ENCODE measurements at places on chromosomes 5 and 9.

DNA sequence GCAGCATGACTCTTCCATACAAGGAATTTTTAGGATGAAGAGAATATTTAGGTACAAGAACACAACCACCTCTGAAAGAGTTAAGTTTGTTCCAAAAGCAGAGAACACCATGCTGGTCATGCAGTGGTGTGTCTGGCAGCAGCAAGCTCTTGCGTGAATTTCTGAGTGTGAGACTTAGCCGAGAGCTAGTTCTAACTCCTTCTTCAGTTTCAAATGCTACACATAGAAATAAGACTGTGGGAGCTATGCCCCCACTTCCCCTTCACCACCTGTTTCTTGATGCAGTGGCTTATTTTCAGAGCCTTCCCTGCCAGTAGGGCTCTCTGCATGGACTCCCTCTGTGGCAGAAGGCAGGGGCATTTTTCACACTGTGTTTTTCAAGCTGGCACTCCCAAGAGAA lies 122.9 kb upstream of the ZNF366 start:
- DNase-seq: no peak

DNA sequence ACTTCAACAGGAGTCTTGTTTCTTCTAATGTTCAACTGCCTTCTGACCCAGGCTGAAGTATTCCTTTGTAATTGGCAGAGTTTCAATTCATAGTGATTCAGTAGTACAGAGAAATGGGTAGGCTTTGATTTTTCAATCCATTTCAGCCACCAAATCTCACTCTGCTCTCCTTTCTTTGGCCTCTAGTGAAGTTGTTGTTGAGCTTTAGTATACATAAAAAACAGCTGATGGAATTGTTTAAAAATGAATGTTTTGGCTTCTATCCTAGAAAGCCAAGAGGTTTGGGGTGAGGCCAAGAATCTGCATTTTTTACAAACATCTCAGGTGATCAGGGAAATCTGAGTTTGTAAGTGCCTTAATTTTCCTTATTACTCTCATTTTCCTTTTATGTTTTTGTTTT lies 182.9 kb upstream of the MAP1B start:
- no peak for DNase-seq

DNA sequence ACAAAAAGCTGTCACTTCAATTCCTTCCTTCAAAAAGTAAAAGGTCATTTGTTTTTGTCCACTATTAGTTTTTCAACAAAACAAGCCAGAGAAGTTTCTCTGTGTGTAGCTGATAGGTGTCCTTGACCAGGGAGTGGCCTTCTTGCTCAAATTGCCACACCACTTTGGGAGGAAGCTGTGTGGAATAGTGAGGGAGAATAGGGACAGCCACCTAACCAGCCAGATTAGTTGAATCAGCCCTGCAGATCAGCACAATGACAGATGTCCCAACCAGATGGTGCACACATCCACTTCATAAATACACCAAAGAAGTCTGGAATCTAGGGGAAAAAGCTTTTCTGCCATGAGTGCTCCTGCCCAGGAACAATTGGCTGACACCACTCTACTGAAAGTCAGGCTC lies 37.2 kb downstream of the NREP start:
- DNase-seq: no peak

- DNase-seq: no peak
These were observed 161.0 kb upstream of the SLC28A3 start for GRCh38 chr9:84501587-84501986.

DNA sequence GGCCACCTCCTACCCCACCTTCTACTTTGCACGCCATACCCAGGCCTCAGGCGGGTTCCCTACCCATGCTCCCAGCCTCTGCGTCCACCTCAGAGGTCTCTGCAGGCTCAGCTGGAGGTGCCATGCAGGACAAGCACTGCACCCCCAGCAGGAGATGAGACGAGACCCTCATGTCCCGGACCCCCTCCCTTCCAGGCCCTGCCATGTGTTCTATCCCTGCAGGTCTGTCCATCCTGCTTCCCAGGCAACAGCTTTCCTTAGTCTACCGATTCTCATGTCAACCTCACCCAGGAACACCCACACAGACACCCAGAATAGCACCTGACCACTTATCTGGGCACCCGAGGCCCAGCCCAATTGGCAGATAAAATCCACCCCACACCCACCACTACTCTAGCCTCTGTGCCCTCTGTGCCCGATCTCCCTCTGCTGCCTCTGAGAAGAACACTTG lies 52.1 kb downstream of the SEMA4D start:
- DNase-seq: no peak

DNA sequence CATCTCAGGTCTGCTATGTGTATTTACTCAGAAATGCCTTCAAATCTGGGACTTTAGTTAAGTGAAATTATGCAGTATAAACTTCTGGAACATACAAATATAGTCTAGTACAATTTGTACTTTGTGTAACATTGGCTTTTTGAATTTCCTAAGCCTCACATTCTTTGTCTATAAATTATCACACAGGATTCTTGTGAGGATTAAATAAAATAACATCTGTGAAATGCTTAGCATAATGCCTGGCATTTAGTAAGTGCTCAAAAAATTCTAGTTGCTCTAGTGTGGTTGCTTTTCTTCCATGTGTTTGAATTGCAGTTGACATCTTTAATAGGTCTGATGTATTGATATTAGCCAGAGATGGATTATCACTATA lies 2.6 kb downstream of the HMMR start:
- DNase-seq: no peak

DNA sequence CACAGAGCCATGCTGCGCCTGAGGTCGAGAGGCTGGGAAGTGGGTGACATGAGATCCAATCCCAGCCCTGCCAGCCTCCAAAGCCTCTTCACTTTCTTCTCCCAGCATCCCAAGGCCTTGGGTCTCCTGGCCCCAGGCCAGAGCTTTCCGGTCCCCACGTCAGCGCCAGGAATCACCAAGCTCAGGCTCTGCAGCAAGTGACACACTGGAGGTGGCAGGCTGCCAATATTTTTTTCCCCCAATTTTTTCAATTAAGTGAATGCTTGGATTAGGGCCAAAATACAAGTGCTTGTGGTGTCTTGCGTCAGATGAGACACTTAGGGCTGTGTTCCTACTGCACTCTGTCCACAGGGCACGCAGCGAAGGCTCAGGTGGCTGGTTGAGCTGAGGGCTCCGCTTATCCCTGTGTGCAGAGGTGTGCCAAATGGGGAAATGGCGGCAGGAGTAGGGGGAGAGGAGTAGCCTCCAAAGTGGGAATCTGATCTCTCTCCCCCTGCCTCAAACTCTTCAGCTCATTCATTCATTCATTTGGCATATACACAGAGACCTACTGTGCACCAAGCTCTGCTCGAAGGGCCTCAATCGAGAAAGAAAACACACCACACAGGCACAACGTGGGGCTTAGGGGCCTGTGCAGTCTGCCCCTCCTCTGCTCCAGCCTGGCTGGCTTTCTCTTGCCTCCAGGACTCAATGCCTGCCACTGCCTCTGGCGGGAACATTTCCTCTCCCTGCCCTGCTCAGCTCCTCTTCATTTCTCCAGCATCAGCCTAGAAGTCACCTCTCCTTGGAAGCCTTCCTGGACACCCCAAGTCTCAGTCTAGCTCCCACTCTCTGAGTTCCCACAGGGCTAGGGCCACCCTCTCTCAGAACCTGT lies 16.6 kb downstream of the SH3PXD2B start:
- no peak for DNase-seq

DNA sequence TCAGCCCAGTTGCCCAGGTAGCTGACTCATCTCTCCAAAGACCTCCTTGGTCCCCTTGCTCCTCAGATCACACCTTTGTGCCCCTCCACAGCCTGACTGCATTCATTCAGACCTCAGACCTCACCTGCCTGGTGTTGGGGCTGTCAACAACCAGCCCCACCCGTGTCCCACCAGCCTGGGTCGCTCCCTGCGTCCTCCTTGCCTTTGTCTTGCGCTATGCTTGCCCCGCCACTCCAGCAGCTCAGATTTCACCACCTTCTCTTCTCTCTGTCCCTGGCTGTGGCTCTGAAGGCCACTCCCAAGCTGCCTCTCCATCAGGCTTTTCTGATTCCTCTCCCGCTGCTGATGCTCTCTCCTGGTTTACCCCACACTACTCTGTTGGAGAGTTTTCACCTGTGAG lies 103.5 kb downstream of the MVB12B start:
- no peak for DNase-seq

- DNase-seq: no peak
These were observed 134.0 kb downstream of the SNX18 start for GRCh38 chr5:54651482-54652076.

GRCh38 chr9:108258640-108259039 lies 597.1 kb downstream of the ACTL7B start:
- no peak for DNase-seq

GRCh38 chr5:1703352-1704050 lies 96.1 kb downstream of the MRPL36 start:
- no peak for DNase-seq

- no peak for DNase-seq
These were observed 90.2 kb downstream of the TMEM174 start for GRCh38 chr5:73263001-73263710.

DNA sequence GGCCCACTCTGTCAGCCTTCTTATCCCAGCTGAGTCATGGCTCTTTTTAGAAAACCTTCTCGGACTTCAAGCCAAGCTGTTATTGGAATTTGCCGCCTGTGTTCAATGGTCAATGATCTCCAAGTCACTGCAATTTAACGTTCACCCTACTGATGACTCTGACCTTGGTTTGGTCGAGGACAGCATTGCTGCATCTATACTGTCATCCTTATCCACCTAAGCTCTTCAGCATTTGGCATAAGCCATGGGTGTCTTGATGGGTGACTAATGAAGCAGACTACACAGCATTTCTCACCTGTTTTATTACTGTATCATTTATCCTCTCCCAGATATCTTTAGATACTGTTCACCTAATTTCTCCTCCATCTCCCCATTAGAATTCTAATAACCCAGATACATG lies 5.6 kb upstream of the HSPB3 start:
- no peak for DNase-seq

DNA sequence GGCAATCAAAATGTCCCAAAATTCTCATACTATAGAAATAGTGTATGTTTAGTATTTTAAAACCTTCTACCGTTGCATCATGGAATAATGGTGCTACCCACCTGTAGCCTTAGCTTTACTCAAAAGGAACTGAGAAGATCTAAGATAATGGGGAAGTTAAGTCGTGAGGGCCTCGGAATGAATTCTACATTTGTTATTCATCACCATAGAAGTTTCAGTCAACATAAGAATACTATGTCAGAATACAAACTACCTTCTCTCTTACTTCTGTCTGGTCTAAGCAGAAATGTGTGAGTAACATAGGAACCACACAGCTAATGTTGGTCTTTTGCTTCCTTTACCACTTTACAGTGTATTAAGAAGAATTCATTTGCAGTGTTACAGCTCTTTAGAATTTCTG lies 43.2 kb downstream of the RFK start:
- no peak for DNase-seq

GRCh38 chr5:154829181-154829588 lies 21.2 kb downstream of the FAXDC2 start:
- no peak for DNase-seq

DNA sequence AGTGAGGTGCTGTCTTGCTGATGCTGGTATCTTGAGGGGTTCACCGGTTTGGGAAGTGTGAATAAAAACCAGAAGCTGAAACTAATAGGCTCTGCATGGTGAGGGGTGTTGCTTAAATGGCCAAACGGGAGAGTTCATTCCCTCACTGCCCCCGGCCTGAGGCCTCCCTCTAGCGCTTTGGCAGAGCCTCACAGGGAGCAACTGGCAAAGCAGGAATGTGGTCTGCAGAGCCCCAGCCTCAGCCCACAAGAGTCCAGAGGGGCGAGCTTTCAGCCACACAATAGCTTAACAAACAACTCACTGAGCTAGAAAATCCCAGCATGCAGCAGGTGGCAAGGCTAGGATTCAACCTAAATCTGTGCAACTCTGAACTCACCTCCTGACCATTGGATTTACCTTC lies 234.8 kb downstream of the MED10 start:
- DNase-seq: no peak

DNA sequence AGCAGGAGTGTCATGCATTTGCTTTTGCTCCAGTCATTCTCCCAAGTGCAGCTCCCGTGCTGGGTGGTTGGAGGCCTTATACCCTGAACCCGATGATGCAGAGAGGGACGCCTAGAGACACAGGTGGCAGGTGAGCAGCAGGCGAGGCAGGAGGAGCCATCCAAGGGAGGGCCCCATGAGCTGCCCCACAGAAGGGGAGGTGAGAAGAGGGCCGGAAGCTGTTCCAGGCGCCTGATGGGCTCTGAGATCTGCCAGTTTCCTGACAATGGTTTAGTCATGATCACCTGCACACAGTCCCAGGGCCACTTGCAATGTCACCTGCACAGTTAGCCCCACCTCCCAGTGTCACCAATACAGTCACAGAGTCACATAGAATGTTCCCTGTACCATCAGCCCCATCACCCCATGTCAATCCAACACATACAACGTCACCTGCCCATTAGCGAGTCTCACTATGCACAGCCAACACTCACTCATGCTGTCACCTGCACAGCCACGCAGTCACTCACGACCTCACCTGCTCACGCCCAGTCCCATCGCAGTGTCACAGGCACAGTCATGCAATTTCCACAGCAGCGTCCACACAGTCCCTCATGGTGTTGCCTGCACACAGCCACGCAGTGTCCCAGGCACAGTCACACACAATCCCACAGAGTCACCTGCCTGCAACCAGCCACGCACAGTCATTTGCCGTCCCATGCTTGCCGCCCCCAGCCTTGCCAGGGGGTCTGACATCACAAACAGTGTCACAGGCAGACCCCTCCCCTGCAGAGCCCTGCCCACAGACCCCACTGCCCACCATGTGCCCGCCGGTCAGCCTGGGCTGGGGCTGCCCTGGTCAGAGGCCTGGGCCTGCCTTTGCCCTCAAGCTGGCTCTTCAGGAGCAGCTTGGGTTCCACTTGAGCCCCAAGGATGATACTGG lies 113.4 kb downstream of the LHX2 start:
- DNase-seq: no peak

GRCh38 chr9:23342291-23342690 lies 483.7 kb downstream of the ELAVL2 start:
- DNase-seq: no peak

- no peak for DNase-seq
These were observed 4.8 kb downstream of the ROPN1L start for GRCh38 chr5:10446490-10446889.

DNA sequence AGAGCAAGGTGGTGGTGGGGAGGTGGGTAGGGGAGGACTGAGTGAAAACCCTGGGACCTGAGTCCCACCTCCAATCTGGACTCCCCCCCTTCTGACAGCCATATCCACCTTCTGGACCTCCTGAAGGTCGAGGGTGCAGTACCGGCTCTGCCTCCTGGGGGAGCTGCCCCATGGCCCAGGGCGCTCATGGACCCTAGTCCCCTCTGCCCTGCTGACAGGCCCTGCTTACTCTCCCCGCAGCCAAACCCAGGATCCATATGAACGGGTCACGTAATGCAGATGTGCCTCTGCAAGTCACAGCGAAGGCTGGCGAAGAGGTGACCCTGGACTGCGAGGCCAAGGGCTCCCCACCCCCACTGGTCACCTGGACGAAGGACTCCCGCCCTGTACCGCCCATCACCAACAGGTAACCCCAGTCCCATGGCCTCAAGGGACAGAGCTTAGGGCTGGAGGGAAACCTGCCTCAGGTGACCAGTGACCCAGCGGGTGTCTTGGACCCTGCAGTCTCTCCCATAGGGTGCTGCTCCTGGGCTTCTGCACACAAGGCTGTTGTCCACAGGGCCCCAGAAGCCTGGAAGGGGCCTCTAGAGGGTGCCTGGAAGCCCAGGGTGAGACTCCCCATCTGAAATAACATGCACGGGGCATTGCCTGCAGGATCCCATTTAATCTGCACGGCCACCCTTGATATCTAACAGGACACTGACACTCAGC lies 61.7 kb downstream of the HMCN2 start:
- no peak for DNase-seq

GRCh38 chr5:111262153-111262552 lies 38.0 kb downstream of the CAMK4 start:
- DNase-seq: no peak

GRCh38 chr5:180208435-180209081 lies 453 bp downstream of the RASGEF1C start:
- no peak for DNase-seq
